ENCODE measurements at places on chromosomes 16 and 17. TPM values are rescaled to one million over a fixed set of nuclear protein-coding genes. Genes with fewer than 3 reads are reported as not detected.

The SULT1A2 gene
- 0.12 TPM for total RNA-seq

DNA sequence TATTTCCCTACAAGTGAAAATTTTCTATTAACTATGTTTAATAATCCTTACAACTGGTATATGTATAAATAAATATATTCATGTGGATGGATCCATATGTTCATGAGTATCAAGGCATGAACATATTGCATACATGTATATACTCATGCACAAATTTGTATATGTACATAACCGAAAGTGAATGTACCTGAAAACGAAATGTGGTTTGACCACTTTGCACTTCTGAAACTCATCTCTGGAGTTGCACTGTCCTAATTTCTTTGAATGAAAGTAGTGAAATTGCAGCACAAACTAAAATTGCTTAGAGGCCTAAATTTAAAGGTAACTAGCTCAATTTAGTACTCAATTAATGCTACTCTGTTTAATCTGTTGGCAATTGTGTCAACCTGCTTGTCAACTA lies 27.4 kb upstream of the GNAO1 start:
- no peaks in the 10 kb centered on the region for H3K36me3 ChIP-seq
- no peaks in the 10 kb centered on the region for H3K4me1 ChIP-seq
- H3K4me3 ChIP-seq, result no peak overlapping the region
- no peak overlapping the region for H3K27ac ChIP-seq

DNA sequence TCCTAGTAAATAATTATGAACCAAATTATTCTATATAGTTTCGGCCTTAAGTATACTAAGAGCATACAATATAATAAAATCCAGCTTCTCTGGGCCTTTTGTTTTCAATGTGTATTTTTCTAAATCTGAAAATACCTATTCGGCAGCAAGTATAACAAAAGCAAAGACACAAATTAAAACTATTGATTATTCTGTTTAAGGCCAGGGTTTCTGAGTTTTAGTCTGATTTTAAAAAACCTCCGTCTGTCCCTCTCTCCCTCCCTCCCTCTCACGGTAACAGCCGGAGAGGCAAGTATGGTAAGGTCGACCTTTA lies 1.5 kb downstream of the TOB1 start:
- H3K4me1 ChIP-seq, result peaks cover 17% of the 10 kb centered on the region
- H3K4me3 ChIP-seq, result peak overlapping the region; percentile 80
- H3K27ac ChIP-seq, result no peak overlapping the region

The ZNF385C gene
- 4.6 TPM for total RNA-seq

The PIGW gene
- 17.2 TPM for total RNA-seq

The LPO gene
- total RNA-seq, result 0.62 TPM

DNA sequence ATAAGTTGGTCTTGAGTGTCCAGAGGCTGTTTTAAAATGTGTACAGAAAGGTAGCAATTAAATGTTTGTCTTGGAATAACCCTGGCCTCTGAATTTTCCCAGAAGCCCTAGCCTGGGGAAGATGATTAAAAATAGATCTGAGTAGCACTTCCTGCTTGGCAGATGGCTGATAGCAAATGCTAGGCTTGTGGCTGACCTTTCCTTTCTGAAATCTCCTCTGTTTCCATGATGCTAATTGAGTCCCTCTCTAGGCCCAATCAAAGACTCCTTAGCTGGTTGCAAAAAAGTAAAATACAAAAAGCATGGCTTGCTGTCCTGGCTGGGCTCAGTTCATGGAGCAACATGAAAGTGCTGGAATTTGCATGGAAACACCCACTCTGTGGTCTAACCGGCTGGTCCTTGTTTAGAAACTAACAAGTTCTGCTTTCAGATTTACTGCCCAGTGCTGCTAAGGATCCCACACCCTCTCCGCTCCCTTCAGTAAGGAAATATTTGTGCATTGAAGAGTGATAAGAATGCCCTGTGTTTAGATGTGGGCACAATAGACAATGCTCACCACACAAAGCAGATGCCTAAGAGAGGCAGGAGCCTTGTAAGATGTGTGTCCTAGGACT lies 40.8 kb downstream of the YPEL2 start:
- no peaks in the 10 kb centered on the region for H3K27me3 ChIP-seq
- no peak for DNase-seq
- no peaks in the 10 kb centered on the region for H3K36me3 ChIP-seq
- H3K27ac ChIP-seq, result no peak overlapping the region

The CTRB1 gene
- total RNA-seq, result not detected

- H3K4me3 ChIP-seq, result no peak overlapping the region
- peaks cover under 1% of the 10 kb centered on the region for H3K27me3 ChIP-seq
- no peak for DNase-seq
- no peak overlapping the region for H3K27ac ChIP-seq
Measured at GRCh38 chr17:29607557-29608195, 14.7 kb downstream of the ANKRD13B start.

The METTL2A gene
- 44.3 TPM for total RNA-seq

GRCh38 chr17:72900654-72900971 lies 191.9 kb downstream of the SLC39A11 start:
- H3K27me3 ChIP-seq, result no peaks in the 10 kb centered on the region
- no peak for DNase-seq
- no peaks in the 10 kb centered on the region for H3K4me1 ChIP-seq
- H3K4me3 ChIP-seq, result no peak overlapping the region

The CORO6 gene
- total RNA-seq, result 5.2 TPM

DNA sequence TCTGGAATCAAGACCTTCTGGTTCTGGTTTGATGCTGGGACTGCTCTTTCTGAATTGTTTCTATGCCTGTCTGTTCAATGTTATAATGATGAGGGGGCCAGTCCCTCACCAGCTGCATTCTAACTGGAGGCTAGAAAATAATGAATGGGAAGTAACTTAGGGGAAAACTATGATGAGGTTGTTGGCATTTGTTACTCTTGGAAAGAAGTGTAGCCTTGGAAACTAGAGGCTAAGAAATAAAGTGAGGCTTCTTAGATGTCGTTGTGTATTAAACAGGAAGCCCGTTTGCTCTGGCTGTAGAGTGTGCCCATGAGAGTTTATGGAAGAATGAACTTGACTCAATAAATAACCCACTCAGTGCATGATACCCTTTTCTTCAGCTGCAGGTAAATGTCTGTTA lies 140.8 kb downstream of the PRKCA start:
- no peaks in the 10 kb centered on the region for H3K4me1 ChIP-seq
- H3K27me3 ChIP-seq, result no peaks in the 10 kb centered on the region
- no peak for DNase-seq
- H3K27ac ChIP-seq, result no peak overlapping the region
- no peaks in the 10 kb centered on the region for H3K36me3 ChIP-seq

The PIRT gene
- not detected for total RNA-seq

The DLX3 gene
- not detected for total RNA-seq

The KRTAP3-3 gene
- total RNA-seq, result not detected

The SLFN11 gene
- 0.04 TPM for total RNA-seq

The STH gene
- not detected for total RNA-seq

The GFAP gene
- 4.0 TPM for total RNA-seq

DNA sequence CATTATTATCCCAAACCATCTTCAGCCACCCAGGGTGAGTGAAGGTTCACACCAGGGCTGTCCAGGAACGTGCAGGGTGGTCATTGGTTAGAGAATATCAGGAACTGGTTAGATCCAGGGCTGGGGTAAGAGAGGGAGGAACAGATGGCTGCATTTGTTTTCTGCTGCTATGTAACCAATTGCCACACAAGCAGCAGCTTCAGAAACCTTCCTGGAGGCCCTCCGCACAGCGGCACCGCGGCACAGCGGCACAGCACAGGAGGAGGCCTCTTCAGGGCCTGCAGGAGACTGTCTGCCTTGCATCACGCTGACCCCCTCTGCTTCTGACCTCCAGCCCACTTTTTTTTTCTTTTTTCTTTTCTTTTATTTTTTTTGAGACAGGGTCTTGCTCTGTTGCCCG lies 86.1 kb downstream of the KCNJ12 start:
- H3K4me3 ChIP-seq, result no peak overlapping the region
- peaks cover 47% of the 10 kb centered on the region for H3K27me3 ChIP-seq
- no peaks in the 10 kb centered on the region for H3K36me3 ChIP-seq
- peaks cover 10% of the 10 kb centered on the region for H3K4me1 ChIP-seq
- no peak for DNase-seq

DNA sequence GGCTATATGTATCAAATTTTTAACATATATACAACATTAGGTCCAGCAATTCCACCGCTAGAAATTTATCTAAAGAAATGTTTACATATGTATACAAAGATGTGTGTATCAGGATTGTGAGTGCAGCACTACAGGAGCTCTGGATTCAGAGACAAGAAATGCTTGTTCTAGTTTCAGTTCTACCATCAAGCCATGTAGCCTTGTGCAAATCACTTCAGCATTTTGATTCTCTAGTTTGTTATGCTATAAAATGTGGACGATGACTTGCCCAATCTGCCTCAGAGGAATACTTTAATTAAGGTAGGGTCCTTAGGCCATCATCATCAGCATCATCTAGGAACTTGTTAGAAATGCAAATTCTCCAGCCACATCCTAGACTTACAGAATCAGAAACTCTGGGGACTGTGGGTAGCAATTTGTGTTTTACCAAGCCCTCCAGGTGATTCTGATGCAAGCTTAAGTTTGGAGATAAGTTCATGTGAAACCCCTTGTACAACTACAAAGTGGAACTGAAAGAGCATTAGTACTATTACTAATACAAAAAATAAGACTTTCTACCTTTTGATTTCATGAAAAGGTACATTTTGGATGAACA lies 131.2 kb upstream of the CORO6 start:
- H3K27ac ChIP-seq, result no peak overlapping the region
- DNase-seq, result no peak
- H3K27me3 ChIP-seq, result no peaks in the 10 kb centered on the region
- H3K4me3 ChIP-seq, result no peak overlapping the region

The C1QTNF1 gene
- total RNA-seq, result 5.2 TPM

The NFE2L1 gene
- 138 TPM for total RNA-seq

The IRX5 gene
- total RNA-seq, result 0.07 TPM

GRCh38 chr17:5672141-5672540 lies 87.8 kb upstream of the NLRP1 start:
- no peak overlapping the region for H3K27ac ChIP-seq
- H3K4me3 ChIP-seq, result no peak overlapping the region
- no peaks in the 10 kb centered on the region for H3K36me3 ChIP-seq
- H3K4me1 ChIP-seq, result no peaks in the 10 kb centered on the region
- no peak for DNase-seq

- no peaks in the 10 kb centered on the region for H3K36me3 ChIP-seq
- peak overlapping the region; percentile 93 for H3K27ac ChIP-seq
Measured at GRCh38 chr17:39927929-39928857, 661 bp downstream of the LRRC3C start.

The MEFV gene
- 0.19 TPM for total RNA-seq

GRCh38 chr17:62014526-62014925 lies 50.6 kb downstream of the MED13 start:
- peaks cover 21% of the 10 kb centered on the region for H3K36me3 ChIP-seq
- H3K27ac ChIP-seq, result no peak overlapping the region
- DNase-seq, result no peak
- H3K4me3 ChIP-seq, result no peak overlapping the region

DNA sequence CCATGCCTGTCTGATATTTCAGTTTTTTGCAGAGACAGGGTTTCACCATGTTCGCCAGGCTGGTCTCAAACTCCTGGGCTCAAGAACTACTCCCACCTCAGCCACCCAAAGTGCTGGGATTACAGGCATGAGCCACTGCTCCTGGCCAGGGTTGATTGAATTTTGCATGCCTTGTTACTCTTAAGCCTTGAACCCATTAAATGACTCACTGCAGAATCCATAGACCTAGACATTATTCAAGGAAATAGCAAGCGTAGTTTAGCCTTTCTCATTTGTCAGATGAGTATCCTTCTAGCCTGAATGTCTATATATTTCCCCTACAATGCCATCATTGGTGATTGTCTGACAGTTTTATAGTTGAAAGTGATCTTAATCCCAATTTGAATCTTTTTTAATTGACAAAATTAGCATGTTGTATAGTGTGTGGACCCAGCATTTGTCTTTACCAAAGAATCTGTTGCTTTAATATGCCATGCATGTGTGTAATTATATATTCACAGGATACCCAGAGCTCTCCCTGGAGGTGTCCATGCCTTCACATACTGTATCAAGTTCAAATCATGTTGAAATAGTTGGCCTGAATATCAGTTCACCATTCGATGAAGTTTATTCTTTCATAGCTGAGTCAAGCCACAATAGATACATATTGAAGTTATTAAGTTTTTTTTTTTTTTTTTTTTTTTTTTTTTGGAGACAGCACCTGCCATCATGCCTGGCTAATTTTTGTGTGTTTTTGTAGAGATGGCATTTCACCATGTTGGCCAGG lies 321.0 kb downstream of the CPPED1 start:
- H3K27me3 ChIP-seq, result no peaks in the 10 kb centered on the region
- H3K4me3 ChIP-seq, result no peak overlapping the region
- no peaks in the 10 kb centered on the region for H3K4me1 ChIP-seq
- H3K27ac ChIP-seq, result no peak overlapping the region

DNA sequence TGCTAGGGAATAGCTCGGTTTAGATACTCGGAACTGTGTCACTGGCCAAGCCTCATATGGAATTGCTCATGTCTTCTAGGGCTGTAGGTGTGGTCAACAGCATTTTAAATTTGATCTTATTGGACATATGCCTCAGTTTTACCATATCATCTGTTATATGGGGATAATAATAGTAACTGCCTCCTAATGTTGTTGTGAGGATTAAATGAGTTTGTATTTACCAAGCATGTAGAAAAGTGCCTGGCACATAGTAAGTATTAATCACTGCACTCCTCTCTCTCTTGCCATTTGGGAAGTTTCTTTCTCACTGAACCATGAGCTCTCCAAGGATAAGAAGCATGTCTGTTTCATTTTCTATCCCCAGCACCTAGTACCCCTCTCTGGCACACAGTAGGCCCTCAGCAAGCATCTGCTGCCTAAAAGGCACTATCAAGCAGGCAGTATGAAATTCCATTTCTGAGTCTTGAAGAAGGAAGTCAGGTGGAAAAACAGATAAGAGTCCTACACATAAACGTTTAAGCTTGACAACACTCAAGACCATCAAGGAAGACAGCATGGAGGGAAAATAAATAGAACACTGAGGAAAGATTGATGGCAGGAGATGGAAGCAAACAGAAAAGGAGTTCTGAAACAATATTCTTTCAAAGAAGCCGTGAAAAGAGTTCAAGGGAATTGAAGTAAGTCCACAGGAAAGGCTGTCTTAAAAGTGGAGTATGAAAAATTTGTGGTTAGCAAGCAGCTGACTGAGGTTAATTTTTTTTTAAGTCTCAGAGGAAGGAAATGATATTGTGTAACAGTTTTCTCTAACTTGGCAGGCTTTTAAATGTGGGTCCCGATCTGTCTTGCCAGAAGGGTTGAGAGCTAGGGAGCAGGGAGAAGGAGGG lies 2.2 kb upstream of the ATP6V0A1 start:
- DNase-seq, result no peak
- peaks cover 29% of the 10 kb centered on the region for H3K4me1 ChIP-seq
- H3K27me3 ChIP-seq, result no peaks in the 10 kb centered on the region
- no peak overlapping the region for H3K27ac ChIP-seq
- peaks cover 7% of the 10 kb centered on the region for H3K36me3 ChIP-seq
- no peak overlapping the region for H3K4me3 ChIP-seq

The HIGD1B gene
- total RNA-seq, result not detected

DNA sequence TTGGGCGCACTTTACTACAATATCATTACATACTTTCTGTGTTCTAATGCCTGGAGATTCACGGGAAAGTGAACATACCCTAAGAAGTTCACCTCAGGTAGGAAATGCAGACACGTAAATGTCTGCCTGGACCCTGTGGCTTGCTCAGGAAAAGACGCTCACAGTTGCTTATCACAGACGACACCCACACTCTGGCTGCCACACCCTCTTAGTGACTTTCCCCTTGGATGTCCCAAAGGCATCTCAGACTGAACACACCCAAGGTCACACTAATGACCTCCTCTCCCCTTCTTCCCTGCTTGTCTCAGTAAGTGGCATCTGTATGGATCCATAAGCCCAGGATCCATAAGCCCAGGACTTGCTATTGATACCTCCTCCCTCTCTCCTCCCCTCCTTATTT lies 32.6 kb downstream of the CDRT15 start:
- DNase-seq, result no peak
- no peaks in the 10 kb centered on the region for H3K36me3 ChIP-seq
- H3K4me3 ChIP-seq, result no peak overlapping the region
- H3K4me1 ChIP-seq, result 0 out of 2 replicates have a peak, but pooled peaks cover 4% of the 10 kb centered on the region
